ENCODE measurements at places on chromosomes 4 and X.
A peak's percentile ranks its signal among the peaks of the same experiment; 100 is the strongest.

GRCh38 chrX:77937291-77937690 is 26.8 kb downstream of the ATP7A start:
- no peak for DNase-seq

DNA sequence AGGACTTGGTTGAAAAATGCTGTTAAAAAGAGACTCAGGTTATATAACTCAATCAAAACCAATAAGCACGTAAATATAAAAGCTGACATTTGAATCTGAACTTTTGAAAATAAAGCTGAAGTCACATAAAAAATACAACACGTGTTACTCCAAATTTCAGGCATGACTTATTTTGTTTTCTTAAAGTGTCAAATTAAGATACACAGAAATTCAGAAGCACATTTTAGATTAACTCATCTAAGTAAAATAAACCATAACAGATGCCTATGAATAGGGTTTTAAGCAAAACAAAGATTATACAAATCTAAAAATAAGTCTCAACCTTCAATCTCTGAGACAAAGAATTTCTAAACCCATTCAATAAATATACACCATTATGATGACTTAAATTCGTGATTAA is 124.8 kb downstream of the ANTXR2 start:
- no peak for DNase-seq

- DNase-seq = no peak
Observed at GRCh38 chr4:68865760-68866159, 50.0 kb downstream of the UGT2B10 start.

DNA sequence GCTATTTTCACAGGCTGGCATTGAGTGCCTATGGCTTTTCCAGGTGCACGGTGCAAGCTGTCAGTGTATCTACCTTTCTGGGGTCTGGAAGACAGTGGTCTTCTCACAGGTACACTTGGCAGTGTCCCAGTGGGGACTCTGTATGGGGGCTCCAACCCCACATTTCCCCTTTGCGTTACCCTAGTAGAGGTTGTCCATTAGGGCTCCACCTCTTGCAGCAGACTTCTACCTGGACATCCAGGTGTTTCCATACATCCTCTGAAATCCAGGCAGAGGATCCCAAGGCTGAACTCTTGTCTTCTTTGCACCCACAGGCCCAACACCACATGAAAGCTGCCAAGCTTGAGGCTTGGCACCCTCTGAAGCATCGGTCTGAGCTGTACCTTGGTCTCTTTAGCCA is 735.7 kb upstream of the INTU start:
- DNase-seq = no peak

- peak; percentile 62 for DNase-seq
Observed at GRCh38 chr4:38062088-38062775, 102.0 kb downstream of the PTTG2 start.

- no peak for DNase-seq
Observed at GRCh38 chr4:182644683-182645050, 272.5 kb downstream of the DCTD start.
